Stimulated activated CD4-positive, alpha-beta T cell treated with anti-CD3 and anti-CD28 coated beads, Interleukin-1b, Interleukin-23, amount 100 ng/mL, for 4 hours (primary cell): ENCODE measurements at places on chromosomes 2 and 18.

GRCh38 chr18:13159579-13159978 is 59.0 kb upstream of the LDLRAD4 start:
- no peak for DNase-seq

DNA sequence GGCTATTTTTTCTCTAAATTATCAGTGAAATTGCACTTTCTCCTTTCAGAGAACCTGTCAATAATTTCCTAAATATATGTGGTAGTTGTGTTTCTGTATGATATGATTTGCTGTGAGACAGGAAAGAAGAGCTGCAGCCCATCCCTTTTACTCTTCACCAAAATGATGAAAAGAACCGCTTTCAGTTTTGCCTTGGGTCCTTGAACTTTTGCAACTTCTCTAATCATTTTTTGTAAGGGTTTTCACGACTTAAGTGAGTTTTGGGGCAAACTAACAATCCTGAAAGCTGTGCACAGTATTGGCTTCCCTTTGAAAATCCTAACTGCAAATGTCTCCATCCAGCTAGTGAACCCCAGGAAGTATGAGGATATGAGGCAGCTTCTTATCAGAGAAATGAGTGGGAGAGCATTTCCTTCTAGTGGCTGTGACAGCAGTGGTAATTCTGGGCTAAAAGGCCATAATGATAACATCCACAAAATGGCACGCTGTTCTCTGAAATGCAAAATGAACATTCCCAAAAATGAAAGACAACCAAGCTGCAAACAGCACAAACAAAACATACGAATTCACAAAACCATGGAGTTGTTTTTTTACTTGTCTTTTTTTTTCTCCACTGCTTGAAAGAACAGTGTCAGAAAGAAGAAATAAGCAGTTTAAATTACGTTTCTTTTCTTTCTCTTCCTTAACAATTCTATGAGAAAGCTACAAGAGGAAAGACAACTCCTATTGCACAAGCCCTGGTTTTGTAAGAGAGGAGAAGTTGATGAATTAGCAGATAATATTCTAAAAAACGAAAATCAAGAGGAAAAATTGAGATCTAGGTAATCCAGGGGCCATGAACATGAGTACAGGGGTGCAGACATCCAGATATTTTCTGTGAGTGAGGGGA is 1291.6 kb upstream of the ZEB2 start:
- no peak for DNase-seq

DNA sequence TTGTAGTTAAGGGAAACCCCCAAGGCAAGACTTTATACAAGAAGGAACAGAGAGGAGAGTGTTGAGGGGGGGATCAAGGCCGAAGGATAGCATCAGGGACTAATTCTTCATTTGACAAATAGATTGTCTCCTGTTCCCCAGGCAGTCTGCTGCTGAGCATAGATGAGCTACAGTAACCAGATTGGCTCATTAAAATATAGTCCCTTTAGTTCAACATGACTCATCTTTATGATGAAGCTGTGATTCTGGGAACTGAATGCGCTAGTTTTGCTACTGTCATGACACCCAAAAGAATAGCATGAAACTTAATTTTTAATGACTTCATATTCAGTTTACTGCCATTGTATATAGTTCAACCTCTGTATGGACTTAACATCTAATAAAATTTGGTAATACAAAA is 35.5 kb downstream of the TMEFF2 start:
- DNase-seq = no peak

GRCh38 chr18:23971666-23972230 is 42.8 kb upstream of the TTC39C start:
- no peak for DNase-seq

- DNase-seq = no peak
Observed at GRCh38 chr2:235843591-235844395, 324.4 kb downstream of the GBX2 start.

GRCh38 chr2:30113617-30114293 is 33.1 kb upstream of the YPEL5 start:
- no peak for DNase-seq

- no peak for DNase-seq
Observed at GRCh38 chr2:216339456-216340279, 32.6 kb downstream of the MARCHF4 start.

GRCh38 chr18:24022161-24022560 is 7.6 kb downstream of the TTC39C start:
- DNase-seq = no peak

- no peak for DNase-seq
Observed at GRCh38 chr18:55318951-55319441, 269.0 kb downstream of the TCF4 start.

GRCh38 chr18:46070815-46071652 is 1.0 kb downstream of the PSTPIP2 start:
- DNase-seq = peak; percentile 8
